ENCODE measurements at places on chromosomes 12 and 14.

GRCh38 chr14:89419973-89420482, 3.0 kb upstream of the FOXN3 start:
- no peak for DNase-seq

GRCh38 chr12:103824290-103824689, 16.7 kb downstream of the NT5DC3 start:
- DNase-seq: no peak

- DNase-seq: peak; percentile 4
Observed at GRCh38 chr14:102279688-102280348, 25.1 kb downstream of the MOK start.

GRCh38 chr12:23950210-23950774, 822 bp upstream of the SOX5 start:
- no peak for DNase-seq

DNA sequence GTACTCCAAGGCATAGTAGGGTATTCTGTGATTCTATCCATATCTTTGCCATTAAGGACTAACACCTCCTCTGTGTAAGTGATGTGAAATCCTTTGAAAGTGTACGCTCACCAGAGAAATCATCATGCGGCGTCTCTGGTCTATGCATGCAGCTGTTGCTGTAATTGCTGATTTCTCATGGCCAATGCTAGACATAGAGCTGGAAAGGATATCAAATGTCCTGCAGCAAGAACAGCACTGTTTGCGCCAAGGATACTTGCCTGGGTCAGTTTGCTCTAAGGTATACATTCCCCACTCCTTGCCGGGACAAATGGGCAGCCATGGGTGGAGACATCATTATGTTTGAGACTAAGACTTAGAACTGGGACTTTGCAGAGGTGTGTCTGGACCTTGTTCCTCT, 896.4 kb downstream of the BCL11B start:
- no peak for DNase-seq

- no peak for DNase-seq
Observed at GRCh38 chr12:25322918-25323531, 72.3 kb upstream of the KRAS start.

DNA sequence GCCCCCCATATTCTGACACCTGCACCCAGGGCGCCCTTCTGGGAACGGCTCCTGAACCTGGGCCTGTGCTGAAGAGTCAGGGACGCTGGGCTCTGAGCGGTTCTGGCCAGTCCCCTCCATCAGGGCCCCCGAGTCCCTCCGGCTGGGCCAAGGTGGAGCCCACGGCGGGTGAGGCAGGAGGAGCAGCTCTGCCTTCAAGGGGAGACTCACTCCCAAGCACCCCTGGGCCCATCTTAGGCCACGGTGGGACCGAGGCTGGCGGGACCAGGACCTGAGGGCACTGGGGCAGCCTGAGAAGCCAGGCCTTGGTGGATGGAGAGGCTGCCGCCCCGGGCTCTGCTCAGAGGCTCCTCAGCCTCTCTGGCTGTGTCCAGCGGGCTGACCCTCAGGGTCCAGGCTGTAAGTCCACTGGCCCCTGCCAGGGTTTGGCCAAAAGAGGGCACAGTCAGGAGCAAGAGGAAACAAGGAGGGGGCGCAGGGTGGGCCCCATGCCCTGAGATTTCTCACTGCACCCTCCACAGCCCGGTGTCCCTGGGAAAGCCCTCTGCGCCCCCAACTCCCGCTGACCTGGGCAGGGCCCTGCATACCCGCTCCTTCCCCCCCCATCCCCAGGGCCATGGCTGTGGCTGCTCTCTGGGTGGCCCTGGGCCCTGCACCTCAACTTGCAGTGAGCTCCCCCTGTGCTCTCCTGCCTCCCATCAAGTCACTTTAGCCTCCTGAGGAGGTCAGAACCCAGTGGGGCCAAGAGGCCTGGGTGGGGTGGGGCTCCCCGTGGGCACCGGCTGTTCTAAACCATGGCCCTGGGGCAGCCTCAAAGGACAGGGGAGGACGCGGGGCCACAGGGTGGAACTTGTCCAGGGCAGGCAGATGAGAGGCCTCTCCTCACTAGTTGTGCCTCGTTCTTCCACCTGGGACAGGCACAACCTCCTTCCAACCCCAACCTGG, 266.4 kb upstream of the SFSWAP start:
- DNase-seq: no peak

GRCh38 chr14:58677001-58677400, 39.2 kb downstream of the DACT1 start:
- no peak for DNase-seq

GRCh38 chr14:89625244-89625713, 208.2 kb upstream of the FOXN3 start:
- DNase-seq: no peak

DNA sequence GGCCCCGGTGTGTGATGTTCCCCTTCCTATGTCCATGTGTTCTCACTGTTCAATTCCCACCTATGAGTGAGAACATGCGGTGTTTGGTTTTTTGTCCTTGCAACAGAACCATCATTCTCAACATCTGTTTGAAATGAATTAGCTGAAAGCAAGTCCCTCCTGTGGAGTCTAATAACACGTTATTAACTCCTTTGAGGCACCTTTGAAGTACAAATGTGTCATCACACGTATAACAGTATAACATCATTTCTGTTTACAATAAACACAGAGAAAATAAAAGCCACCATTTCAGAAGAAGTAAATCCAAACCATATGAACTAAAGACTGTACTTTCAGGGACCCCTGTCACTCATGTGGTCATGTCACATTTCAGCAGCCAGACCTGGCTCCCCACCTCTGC, 198.5 kb downstream of the STXBP6 start:
- no peak for DNase-seq
